ENCODE measurements at places on chromosomes 1 and 21. TPM values are rescaled to one million over a fixed set of nuclear protein-coding genes. Genes with fewer than 3 reads are reported as not detected.

DNA sequence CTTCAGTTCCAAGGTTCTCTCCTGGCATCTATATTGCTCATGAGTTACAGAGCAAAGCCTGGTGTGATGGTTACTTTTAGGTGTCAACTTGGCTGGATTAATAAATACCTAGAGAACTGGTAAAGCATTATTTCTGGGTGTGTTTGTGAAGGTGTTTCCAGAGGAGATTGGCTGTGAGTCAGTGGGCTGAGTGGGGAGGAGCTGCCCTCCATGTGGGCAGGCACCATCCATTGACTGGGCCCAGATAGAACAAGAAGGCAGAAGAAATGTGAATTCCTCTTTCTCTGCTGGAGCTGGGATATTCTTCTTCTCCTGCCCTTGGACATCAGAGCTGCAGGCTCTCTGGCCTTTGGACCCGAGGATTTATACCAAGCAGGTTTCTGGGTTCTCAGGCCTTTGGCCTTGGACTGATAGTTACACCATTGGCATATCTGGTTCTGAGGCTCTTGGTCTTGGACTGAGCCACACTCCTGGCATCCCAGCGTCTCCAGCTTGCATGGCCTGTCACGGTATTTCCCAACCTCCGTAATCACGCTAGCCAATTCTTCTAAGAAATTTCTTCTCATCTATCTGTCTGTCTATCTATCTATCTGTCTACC lies 44.5 kb downstream of the B3GALT5 start:
- H3K4me3 ChIP-seq: no peak overlapping the region
- no peak overlapping the region for H3K27ac ChIP-seq

GRCh38 chr1:81549588-81550127 lies 251.1 kb upstream of the ADGRL2 start:
- H3K27ac ChIP-seq: no peak overlapping the region
- DNase-seq: no peak
- no peak overlapping the region for H3K4me3 ChIP-seq
- H3K4me1 ChIP-seq: no peaks in the 10 kb centered on the region
- H3K27me3 ChIP-seq: no peaks in the 10 kb centered on the region

- H3K36me3 ChIP-seq: no peaks in the 10 kb centered on the region
- H3K27me3 ChIP-seq: no peaks in the 10 kb centered on the region
- no peak overlapping the region for H3K4me3 ChIP-seq
- DNase-seq: no peak
- H3K27ac ChIP-seq: no peak overlapping the region
Measured at GRCh38 chr21:31895077-31895835, 22.4 kb downstream of the HUNK start.

- H3K4me1 ChIP-seq: no peaks in the 10 kb centered on the region
- no peaks in the 10 kb centered on the region for H3K36me3 ChIP-seq
- peak; percentile 14 for DNase-seq
- H3K27me3 ChIP-seq: no peaks in the 10 kb centered on the region
- H3K4me3 ChIP-seq: no peak overlapping the region
Measured at GRCh38 chr1:36481091-36481490, 1.6 kb downstream of the CSF3R start.

- H3K4me1 ChIP-seq: peaks cover 2% of the 10 kb centered on the region
- H3K36me3 ChIP-seq: no peaks in the 10 kb centered on the region
- H3K27me3 ChIP-seq: no peaks in the 10 kb centered on the region
- H3K4me3 ChIP-seq: no peak overlapping the region
- DNase-seq: no peak
Measured at GRCh38 chr1:93816970-93817678, 61.9 kb downstream of the DNTTIP2 start.

GRCh38 chr1:100943533-100943932 lies 47.6 kb downstream of the SLC30A7 start:
- no peaks in the 10 kb centered on the region for H3K36me3 ChIP-seq
- H3K27ac ChIP-seq: no peak overlapping the region
- H3K4me1 ChIP-seq: no peaks in the 10 kb centered on the region
- no peak overlapping the region for H3K4me3 ChIP-seq

GRCh38 chr1:153908071-153908470 lies 14.7 kb downstream of the GATAD2B start:
- no peak overlapping the region for H3K27ac ChIP-seq
- H3K4me3 ChIP-seq: no peak overlapping the region
- no peaks in the 10 kb centered on the region for H3K36me3 ChIP-seq
- DNase-seq: no peak
- H3K4me1 ChIP-seq: no peaks in the 10 kb centered on the region

DNA sequence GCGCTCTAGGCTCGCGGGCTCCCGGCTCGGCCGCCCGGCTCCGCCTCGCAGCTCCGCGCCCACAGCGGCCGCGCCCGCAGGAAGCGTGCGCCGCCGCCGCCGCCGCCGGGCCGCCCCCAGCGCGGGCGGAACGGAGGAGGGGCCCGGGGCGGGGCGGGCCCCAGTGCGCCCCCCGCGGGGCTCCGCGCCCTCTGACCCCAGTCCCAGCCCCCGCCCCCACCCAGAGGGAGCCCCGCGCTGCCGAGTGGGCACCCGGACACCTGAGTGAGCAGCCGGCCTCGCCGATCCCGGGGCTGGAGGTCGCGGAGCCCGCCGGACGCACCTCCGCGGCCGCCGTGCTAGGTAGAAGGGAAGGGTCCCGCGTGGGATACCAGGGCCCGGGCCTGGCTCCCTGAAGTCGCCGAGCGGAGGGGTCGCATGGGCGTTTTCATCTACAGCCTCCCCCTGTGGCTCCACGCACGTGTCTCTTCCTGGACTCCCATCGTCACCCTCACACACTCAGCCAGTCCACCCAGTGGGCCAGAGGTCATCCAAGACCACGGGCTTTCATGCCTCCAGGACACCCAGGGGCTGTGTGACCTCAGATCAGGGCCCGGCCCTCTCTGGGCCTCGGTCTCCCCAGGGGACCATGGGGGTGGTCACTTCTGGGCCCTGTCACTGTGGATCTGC lies at the start of gene SDC3:
Gene SDC3 (minus strand): TSS at position 63 of the 669 bp plus-strand sequence. CDS start 172 bp downstream, outside the sequence.
- H3K27me3 ChIP-seq: no peaks in the 10 kb centered on the region
- H3K4me1 ChIP-seq: peaks cover 7% of the 10 kb centered on the region
- peak within 1 kb of the TSS; percentile 47 for H3K4me3 ChIP-seq
- no peaks in the 10 kb centered on the region for H3K36me3 ChIP-seq

DNA sequence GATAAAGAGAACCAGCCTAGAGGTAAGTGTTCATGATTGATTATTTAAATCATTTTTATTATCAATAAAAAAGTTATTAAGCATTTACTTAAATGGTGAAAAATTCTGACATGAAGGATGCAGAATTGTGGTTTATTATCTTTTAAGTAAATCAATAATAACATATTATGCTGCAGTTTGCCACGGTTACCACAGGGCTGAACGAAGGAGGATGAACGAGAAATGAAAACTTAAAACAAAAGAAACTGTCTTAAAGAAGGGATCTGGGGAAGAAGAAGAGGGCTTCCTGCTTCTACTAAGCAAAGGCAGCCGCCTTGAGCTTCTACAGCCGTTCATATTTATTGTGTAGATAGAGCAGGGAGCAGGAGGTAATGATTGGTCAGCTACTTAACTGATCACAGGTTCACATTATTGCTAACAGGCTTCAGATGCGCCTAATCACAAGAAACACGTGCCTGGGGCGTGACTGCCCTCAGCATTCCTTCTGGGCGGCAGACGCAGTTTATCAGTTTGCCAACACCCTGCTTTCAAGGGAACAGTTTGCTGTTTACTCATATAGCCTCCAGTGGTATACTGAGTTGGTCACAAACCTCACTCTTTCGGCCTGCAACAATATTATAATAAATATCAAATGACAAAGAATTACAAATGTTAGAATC lies 5.8 kb upstream of the FNBP1L start:
- H3K27ac ChIP-seq: no peak overlapping the region
- no peak overlapping the region for H3K4me3 ChIP-seq
- no peaks in the 10 kb centered on the region for H3K4me1 ChIP-seq
- no peaks in the 10 kb centered on the region for H3K27me3 ChIP-seq
- no peaks in the 10 kb centered on the region for H3K36me3 ChIP-seq

DNA sequence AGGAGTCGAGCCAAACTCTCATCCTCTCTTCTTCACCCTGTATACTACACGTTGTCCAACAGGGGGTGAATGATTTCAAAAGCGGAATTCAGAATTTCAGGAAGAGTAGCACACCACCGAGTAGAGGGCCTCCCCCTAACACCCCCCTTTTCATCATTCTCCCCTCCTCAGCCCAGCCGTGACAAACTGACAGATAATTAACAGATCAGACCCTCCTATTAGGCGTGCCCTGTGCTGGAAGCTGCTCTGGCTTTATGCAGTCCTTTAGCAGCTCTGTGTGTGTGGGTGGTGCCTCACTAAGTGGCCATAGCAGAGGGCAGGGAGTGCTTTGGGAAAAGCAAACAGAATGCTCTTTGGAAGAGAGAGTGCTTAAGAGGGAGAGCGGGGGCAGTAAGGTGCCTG lies 44.3 kb downstream of the PEX14 start:
- H3K27ac ChIP-seq: no peak overlapping the region
- DNase-seq: no peak
- no peak overlapping the region for H3K4me3 ChIP-seq
- peaks cover 4% of the 10 kb centered on the region for H3K4me1 ChIP-seq

- no peak overlapping the region for H3K4me3 ChIP-seq
- no peaks in the 10 kb centered on the region for H3K4me1 ChIP-seq
- no peak overlapping the region for H3K27ac ChIP-seq
- no peak for DNase-seq
- no peaks in the 10 kb centered on the region for H3K27me3 ChIP-seq
Measured at GRCh38 chr1:172845371-172845770, 186.5 kb downstream of the FASLG start.

GRCh38 chr21:41011951-41012366 lies 156.0 kb upstream of the BACE2 start:
- no peak overlapping the region for H3K4me3 ChIP-seq
- H3K27me3 ChIP-seq: no peaks in the 10 kb centered on the region
- no peak overlapping the region for H3K27ac ChIP-seq

- no peak overlapping the region for H3K4me3 ChIP-seq
- no peaks in the 10 kb centered on the region for H3K27me3 ChIP-seq
- no peak for DNase-seq
- peaks cover 4% of the 10 kb centered on the region for H3K4me1 ChIP-seq
- H3K27ac ChIP-seq: no peak overlapping the region
- H3K36me3 ChIP-seq: no peaks in the 10 kb centered on the region
Measured at GRCh38 chr1:201741763-201742342, 87.1 kb upstream of the IPO9 start.

DNA sequence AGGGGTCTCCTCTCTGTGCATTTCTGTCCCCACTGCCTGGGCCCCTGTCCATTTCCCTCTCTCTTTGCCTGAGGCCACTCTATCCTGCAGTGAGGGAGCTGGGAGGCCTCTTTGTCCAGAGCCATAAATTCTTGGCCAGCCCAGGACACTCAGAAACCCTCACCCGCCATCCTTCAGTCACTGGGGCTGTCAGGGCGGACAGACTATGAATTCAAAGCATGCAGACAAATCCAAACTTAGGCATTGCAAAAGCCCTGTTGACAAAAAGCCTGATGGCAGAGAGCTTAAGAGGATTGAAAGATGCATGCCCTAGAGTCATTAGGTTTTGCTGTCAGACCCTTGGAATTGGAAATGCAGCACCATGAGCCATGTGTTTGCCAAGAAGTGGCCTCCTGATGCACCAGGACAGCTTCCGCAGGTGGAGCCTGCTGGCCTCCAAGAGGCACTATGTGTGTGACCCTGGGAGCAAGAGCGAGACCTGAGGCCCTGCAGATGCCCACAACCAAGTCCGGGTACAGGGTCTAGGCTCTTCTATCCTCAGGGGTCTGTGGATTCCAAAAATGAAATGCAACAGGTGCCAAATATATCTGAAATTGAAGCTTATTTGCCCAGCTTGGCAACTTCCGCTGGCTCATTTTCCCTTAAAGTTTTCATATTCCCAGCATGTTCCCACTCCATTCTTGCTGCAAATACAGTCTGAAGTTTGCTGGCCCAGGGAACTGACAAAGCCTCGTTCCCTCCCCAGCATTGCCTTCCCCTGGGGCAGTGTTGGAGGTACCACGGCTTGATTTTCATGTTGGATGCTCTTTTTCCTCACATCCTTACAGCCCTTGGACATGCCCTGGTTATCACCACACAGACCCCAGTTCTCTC lies 177.9 kb downstream of the PGBD5 start:
- DNase-seq: no peak
- no peaks in the 10 kb centered on the region for H3K27me3 ChIP-seq
- H3K4me3 ChIP-seq: no peak overlapping the region
- H3K36me3 ChIP-seq: no peaks in the 10 kb centered on the region
- no peak overlapping the region for H3K27ac ChIP-seq
- peaks cover 2% of the 10 kb centered on the region for H3K4me1 ChIP-seq

GRCh38 chr1:226001963-226002666 lies 3.0 kb upstream of the SDE2 start:
- no peak overlapping the region for H3K4me3 ChIP-seq
- no peak overlapping the region for H3K27ac ChIP-seq
- peak; percentile 33 for DNase-seq
- no peaks in the 10 kb centered on the region for H3K36me3 ChIP-seq
- H3K4me1 ChIP-seq: peaks cover 2% of the 10 kb centered on the region

GRCh38 chr1:234983564-234984238 lies 144.9 kb downstream of the TOMM20 start:
- no peaks in the 10 kb centered on the region for H3K27me3 ChIP-seq
- DNase-seq: no peak
- H3K4me1 ChIP-seq: peaks cover 40% of the 10 kb centered on the region
- H3K4me3 ChIP-seq: no peak overlapping the region

DNA sequence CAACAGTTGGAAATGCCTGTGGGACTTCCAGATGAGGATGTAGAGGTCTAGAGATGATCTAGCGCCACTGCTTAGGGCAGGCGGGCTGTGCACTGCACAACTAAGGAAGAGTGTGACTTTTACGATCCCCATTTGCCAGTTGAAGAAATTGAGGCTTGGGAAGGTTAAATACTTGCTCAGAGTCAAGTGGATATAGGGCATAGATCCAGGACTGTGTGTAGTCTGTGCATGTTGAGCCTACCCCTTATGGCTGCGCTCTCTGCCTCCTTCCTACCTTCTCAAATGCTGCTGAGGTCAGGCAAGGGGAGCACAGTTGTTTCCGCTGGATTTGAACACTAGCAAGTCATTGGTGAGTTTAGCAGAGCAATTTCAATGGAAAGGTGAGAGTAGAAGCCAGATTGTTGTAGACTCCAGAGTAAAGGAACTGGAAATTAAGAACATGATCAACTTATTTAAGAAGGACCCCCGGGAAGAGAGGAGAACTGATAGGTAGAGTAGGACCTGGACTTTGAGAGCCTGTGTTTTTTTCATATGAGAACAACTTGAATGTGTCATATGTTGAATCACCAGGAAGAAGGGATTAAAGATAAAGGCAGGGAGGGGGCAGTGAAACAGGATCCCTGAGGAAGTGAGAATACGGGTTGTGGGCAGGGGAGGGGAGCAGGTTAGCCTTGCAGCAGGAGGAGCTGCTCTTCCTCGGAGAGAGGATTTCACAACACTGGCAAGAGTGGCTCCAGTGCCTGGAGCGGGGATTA lies 2.7 kb downstream of the CAPN2 start:
- H3K27ac ChIP-seq: peak overlapping the region; percentile 7
- no peaks in the 10 kb centered on the region for H3K36me3 ChIP-seq
- no peak for DNase-seq

DNA sequence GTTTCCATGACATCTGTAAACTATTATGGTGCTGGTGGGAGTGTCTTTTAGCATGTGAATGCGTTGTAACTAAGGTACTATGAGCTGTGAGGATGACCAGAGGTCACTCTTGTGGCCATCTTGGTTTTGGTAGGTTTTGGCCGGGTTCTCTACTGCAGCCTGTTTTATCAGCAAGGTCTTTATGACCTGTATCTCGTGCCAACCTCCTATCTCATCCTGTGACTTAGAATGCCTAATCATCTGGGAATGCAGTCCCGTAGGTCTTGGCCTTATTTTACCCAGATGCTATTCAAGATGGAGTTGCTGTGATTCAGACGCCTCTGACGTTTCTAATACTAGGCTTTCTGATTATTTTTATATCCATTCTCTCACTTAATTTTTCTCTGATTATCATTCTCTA lies 9.4 kb downstream of the NCAM2 start:
- no peaks in the 10 kb centered on the region for H3K27me3 ChIP-seq
- H3K4me3 ChIP-seq: no peak overlapping the region
- H3K36me3 ChIP-seq: no peaks in the 10 kb centered on the region
- DNase-seq: no peak
- H3K4me1 ChIP-seq: no peaks in the 10 kb centered on the region

Gene KRTAP7-1
- total RNA-seq: not detected

Gene RNU1-4
- 2,112 TPM for total RNA-seq

Gene VHLL
- 0.56 TPM for total RNA-seq
